MCF 10A (cell line): ENCODE measurements at places on chromosomes 2 and 18.

DNA sequence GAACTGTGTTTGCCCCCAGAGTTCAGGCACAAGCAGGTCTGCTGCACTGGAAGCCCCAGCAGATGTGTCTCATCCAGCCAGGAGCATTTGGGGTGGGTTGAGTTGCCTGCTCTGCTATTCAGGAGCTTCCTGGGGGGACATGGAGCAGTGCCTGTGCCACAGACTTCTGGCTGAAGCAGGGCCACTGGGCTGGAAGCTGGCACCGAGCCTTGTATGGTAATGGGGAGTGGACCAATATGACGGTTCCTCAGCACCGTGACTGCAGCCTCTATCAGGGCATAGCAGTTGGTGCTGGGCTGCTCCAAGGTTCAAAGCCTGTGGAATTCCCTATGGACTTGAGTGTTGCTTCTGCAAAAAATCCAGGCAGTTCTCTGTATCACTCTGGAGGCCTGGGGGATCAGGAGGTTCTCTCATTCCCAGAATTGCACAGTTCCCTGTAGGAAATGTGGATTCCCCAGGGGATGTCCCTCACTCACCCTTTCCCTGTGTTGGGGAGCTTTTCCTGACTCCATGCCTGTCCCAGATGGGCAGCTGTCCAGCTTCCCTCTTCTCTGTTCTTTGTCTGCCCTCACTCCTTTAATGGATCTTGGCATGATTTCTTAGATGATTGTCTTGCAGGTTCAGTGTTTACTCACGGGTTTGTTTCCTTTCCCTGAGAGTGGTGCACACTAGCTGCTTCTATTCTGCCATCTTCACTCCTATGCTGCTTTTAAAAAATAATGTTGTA lies 37.2 kb upstream of the THSD7B start:
- DNase-seq = no peak

- no peak for DNase-seq
These were observed 10.7 kb downstream of the PER2 start for GRCh38 chr2:238277695-238278094.

DNA sequence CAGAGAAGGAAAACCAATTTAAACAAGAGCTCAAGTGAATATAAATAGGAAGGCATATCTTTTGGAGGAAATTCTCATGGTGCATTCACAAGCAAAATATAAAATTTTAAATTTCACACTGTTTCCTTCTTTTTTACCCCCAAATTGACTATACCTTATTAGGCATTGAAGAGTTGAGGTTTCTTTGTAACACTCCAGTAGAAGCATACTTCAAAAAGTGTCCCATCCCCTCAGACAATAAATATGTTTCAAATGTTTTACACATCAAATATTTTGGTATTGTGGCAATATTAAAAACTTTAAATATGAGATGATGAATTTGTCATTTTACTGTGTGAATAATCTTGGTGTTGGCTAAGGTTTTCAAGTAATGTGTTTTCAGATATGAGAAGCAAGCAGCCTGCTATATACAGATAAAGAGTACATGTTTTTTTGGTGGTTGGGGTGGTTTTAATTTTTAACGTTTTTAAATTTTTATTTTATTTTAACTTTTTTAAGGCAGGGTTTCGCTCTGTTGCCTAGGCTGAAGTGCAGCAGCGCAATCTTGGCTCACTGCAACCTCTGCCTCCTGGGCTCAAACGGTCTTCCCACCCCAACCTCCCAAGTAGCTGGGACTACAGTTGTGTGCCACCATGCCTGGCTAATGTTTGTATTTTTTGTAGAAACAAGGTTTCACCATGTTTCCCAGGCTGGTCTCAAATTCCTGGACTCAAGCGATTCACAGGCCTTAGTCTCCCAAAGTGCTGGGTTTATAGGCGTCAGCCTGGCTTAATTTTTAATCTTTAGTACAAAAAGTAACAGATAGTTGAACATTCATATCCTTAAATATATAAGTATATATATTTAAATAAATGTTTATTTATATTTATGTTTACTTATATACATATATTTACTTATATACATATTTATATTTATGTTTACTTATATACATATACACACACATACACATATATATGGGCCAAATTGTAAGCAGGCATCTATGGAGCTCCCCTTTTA lies 36.5 kb upstream of the DLX1 start:
- DNase-seq = no peak

GRCh38 chr2:70069049-70069448 lies 18.2 kb upstream of the PCBP1 start:
- peak; percentile 40 for DNase-seq

- peak; percentile 42 for DNase-seq
These were observed 31.8 kb upstream of the GCC2 start for GRCh38 chr2:108417254-108417653.

GRCh38 chr2:155643056-155643775 lies 689.3 kb downstream of the NR4A2 start:
- DNase-seq = no peak

- DNase-seq = no peak
These were observed 43.1 kb downstream of the KCTD18 start for GRCh38 chr2:200466425-200467418.

DNA sequence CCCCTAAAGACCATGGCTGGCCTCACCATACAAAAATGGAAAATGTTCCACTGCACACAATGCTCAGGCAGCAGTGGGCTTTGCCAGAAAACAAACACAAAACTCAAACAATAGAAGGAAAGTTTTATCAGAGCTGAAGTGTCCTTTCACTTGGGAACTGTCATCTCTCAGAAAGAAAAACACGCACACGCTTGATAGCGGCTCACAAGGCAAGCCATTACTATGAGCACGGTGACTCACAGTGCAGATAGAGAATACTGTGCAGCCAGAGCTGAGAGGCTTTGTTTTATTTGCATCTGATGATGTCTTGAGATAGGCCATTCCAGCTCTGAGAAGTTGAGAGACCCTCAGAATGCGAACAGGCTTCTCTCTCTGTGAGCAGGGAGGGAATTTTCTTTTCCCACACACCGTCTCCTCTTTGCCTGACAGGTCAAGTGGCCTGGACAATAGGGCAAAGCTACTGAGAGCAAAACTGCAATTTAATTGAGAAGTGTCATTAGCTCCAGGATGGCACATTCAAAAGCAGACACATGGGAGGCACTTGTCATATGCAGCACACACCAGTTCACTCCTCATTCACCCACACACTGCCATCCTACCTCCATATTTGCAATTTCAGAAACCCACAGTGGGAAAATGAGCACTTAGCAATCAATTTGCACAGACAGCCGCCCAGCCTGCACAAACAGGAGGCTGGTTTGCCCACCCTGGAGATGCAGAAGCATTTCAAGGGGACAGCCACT lies 236.6 kb downstream of the SS18 start:
- DNase-seq = no peak

GRCh38 chr18:31736630-31737029 lies 24.1 kb downstream of the SLC25A52 start:
- DNase-seq = no peak

DNA sequence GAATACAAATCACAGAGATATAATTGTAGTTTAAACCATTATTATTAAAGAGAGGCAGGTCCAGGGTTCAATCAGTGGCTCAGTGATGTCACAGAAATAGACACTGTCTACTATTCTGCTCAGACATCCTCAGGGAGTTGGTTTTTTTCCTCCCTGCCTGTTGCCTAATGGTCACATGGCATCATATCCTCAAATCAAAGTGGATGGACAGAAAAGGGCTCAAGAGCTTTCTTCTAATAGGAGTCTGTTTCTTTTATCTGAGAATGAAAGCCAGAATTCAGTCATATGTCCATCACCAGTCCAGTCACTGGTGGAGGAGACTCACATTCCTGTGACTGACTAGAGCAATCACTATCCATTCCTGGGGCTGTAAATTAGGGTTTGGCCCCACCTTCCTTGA lies 27.9 kb upstream of the EPC2 start:
- no peak for DNase-seq

- DNase-seq = no peak
These were observed 4.0 kb downstream of the PTGR3 start for GRCh38 chr18:75204732-75205513.

- peak; percentile 97 for DNase-seq
These were observed 61.5 kb downstream of the VRK2 start for GRCh38 chr2:58107803-58108710.

DNA sequence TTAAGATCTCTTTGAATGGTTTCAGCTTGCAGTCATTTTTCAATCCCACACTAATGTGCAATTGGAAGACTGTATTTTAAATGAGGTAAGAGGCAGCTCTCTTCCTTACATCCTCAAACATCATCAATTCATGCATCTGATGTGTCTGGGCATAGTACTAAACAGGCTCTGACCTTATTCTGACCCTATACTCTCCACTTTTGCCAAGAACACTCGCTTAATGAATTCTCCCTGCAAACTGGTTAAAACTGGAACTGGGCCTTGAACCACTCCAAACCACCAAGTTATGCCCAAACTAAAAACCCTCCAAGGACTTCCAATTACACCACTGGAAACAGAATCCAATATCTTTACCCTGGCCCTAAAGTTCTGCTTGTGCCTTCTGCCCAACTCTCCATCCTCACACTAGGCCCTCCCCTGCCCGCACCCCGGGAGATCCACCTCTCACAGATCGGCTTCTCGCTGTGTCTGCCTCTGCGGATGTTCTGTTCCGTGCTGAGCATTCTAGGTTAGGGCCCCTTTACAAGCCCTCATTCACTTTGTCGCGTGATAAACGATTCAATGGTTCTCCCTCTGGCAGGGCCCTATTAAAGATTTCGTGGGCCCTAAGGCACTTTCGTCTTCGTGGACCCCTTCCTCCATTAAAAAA lies 1.2 kb downstream of the M1AP start:
- no peak for DNase-seq

DNA sequence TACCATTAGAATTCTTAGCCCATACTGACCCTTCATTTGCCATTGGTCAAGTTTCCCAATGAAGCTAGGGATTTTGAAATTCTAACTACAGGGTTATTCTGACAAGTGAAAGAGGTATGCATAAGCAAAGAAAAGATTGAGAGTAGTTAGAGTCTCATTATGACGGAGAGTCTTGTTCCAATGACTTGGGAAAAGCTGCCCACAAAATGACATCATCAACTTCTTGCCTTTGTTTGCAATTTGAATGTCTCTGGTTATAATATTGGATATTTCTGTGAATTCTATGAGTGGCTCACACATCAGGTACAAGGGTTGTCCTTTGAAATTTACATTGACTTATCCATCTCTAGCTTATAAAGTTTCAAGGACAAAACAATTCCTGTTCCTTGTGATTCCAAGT lies 772.2 kb downstream of the TRIB2 start:
- no peak for DNase-seq

DNA sequence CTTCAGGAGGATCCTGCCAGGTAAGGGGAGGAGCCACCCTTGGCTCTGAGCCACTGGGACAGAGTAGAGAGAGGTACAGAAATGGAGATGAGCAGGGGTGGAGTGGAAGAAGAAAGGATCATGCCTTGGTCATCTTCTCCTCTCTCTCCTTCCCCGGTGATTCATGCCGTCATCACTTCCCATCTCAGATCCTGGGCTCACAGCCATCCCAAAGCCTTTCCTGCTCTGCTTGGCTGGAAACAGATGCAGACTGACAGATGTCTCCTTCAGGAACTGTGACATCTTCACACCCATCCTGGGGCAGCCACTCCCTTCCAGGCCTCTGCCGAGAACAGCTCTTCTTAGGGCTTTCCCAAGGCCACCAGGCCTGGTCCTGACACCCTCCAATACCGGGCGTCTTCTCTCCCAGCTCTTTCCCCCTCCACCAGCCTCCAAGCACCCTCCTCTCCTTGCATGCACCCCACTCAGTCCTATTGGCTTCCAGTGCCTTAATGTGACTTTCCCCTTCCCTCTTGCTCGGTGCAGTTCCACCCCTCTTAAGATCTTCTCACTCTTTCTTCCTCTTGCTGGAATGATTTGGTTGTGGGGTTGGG lies 58.3 kb upstream of the TNP1 start:
- DNase-seq = peak; percentile 89

GRCh38 chr2:193272011-193272410 lies 1077.3 kb upstream of the TMEFF2 start:
- DNase-seq = no peak

- DNase-seq = no peak
These were observed 66.4 kb downstream of the TRAPPC12 start for GRCh38 chr2:3445891-3446290.

GRCh38 chr2:174051741-174052583 lies 86.8 kb upstream of the SP3 start:
- peak; percentile 39 for DNase-seq

GRCh38 chr18:13577781-13578180 lies 148.6 kb downstream of the FAM210A start:
- DNase-seq = no peak

GRCh38 chr2:139492131-139492680 lies 712.0 kb upstream of the NXPH2 start:
- DNase-seq = no peak

- no peak for DNase-seq
These were observed 213.1 kb downstream of the NBAS start for GRCh38 chr2:15348045-15348444.

GRCh38 chr18:56861244-56861643 lies 210.1 kb downstream of the WDR7 start:
- no peak for DNase-seq

GRCh38 chr2:46326231-46326980 lies 29.2 kb downstream of the EPAS1 start:
- peak; percentile 95 for DNase-seq

DNA sequence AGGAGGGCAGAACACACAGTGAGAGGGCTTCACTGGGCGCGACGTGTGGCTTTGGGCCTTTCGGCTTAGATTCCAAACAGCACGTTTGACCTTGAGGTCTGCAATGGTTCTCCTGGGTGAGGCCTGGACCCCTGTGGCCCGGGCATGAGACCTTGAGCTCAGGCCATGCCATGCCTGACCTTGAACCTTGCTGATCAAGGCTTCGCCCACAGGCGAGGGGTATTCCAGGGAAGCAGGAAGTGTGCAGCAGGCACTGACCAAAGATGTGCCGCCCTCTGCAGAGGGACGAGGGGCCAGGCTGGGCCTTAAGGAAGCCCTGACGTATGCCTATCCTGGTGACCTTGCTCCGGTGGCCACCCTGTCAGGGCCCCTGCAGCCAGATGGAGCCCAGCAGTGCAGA lies 178.3 kb upstream of the HDAC4 start:
- no peak for DNase-seq

DNA sequence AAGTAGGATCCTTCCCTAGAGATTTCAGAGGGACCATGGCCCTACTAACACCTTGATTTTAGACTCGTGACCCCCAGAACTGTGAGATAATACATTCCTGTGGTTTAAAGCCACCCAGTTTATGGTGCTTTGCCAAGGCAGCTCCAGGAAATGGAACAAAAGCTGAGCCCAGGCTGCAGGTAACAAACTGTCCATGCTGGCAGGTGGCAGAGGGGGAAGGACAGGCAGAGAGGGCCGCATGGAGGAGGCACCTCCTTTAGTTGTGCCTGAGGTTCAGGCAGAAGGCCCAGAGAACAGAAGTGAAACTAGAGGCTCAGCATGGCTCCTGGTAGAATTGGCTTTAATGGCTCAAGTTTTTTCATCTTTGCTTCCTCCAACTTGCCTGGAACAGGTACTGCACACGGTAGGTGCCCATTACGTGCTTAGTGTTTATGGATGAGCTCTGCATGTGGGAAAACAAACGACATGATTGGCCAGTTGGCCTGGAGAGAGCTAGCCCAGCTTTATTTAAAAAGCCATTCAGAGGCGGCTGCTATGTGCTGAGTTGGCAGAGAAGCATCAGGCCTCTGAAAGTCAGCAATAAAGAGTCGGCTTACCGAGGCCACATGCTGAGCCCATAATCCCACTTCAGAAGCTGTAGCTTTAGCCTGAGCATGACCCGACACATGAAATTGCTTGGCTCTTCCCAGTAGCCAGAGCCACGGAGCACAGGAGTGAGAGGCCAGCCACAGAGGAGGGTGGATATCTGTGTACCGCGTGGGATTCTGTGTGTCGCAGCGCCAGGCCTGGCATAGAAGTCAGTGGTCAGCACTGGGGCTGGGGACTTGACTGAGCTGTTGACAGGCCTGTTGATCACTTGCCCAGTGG lies 36.5 kb downstream of the HS1BP3 start:
- no peak for DNase-seq
